ENCODE measurements at places on chromosomes 7 and 10. TPM values are rescaled to one million over a fixed set of nuclear protein-coding genes. Genes with fewer than 3 reads are reported as not detected.

GRCh38 chr7:105756367-105756766 is 120.0 kb downstream of the ATXN7L1 start:
- DNase-seq = no peak

GRCh38 chr10:131789516-131789915 is 111.3 kb upstream of the PPP2R2D start:
- DNase-seq = no peak

- DNase-seq = no peak
Measured at GRCh38 chr10:124653811-124654651, 90.1 kb downstream of the FAM53B start.

The VENTX gene
- total RNA-seq = not detected

All from activated CD4-positive, alpha-beta memory T cell treated with anti-CD3 and anti-CD28 coated beads, Interleukin-2, amount 10 ng/mL, durations not matched to agents 7 days and 5 days (primary cell).